Fibroblast of the aortic adventitia (primary cell): ENCODE measurements at places on chromosomes 2 and 18.

DNA sequence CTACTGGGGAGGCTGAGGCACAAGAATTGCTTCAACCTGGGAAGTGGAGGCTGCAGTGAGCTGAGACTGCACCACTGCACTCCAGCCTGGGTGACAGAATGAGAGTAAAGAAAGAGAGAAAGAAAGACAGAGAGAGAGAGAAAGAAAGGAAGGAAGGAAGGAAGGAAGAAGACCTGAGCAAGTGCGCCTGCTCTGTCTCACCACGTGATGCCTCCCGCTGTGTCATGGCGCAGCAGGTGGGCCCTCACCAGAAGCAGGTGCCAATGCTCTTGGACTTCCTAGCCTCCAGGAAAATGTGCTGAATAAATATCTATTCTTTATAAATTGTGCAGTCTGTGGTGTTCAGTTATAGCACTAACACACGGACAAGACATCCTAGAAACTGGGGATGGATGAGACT lies 270.0 kb downstream of the CYP26B1 start:
- DNase-seq = no peak

GRCh38 chr2:239575931-239576445 lies 175.2 kb upstream of the HDAC4 start:
- DNase-seq = no peak

DNA sequence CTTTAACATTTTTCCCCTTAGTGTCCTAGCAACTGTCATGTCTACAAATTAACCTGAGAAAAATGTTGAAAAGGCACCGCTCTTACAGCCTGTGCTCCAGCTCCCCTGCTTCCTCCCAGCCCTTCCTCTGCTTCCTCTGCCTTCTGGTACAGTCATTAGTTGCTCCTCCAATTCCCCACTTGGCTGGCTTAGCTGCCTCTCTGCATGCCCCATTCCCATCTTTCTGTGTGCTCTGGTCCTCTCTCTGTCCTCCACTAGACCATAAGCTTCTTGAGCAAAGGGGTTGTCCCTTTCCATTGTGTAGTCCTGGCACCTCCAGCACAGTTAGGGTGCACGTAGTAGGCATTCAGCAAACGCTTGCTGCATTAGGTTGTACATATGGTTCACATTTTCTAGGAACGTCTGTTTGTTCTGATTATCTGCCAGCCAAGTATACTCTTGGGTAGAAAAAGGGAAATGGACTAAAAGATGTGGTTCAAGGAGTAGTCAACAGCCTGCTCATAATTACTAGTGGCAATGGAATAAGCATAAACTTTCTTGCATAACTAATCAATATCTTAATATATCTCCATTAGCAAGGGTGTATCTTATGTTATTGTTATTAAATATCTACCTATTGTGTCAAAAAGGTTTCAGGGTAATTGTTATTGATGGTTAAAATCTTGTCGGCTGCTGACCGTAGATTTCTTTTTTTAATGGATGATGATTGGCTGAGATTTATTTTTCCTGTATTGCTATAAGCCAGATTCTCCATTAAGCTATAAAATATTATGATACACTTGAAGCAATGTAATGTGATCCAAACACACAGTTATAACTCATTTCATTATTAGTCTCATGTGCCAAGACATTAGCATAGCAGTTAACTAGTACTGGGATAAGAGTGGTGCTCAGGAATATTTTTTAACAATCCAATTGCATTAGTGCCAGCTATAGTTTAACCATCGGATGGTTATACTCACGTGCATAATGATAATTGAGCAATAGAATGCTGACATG lies 340.1 kb downstream of the SLC4A3 start:
- DNase-seq = no peak

- DNase-seq = no peak
These were observed 80.1 kb upstream of the FOSL2 start for GRCh38 chr2:28312307-28313219.
